ENCODE measurements at places on chromosomes 2 and 18.
A peak's percentile ranks its signal among the peaks of the same experiment; 100 is the strongest.

DNA sequence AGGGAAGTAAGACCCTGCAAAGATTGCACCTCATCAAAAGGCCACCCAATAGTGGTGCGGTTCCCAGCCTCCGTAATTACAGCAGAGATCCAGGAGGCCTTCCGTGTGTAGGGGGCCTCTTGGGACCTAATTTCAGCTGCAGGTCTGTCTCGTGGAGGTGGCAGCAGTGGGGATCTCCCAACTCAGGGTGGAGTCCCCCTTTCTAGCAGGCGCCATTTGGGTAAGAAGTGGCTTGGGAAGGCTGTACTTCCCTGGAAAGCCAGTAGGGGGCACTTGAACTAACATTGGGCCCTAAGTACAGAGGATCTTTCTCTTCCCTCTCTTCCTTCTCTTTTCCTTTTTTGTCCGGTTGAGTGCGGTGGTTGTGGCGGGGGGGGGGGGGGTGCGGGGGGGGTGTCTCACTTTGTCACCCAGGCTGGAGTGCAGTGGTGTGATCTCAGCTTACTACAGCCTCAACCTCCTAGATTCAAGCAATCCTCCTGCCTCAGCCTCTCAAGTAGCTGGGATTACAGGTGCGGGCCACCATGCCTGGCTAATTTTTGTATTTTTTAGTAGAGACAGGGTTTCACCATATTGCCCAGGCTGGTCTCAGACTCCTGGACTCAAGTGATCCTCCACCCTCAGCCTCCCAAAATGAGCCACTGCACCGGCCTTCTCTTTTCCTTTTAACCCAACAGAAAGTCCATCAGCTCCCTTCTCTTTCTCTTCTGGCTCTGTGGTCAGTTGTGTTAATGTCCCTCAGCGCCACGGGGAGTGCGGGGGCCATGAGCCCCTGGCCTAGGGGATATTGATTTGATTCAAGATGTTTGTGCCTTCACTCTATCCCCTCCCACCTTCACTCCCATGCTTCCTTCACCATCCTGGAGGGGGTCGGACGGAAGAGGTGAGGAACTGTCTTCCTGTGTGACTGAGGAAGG lies 32.0 kb downstream of the CENPO start:
- peak; percentile 31 for DNase-seq

DNA sequence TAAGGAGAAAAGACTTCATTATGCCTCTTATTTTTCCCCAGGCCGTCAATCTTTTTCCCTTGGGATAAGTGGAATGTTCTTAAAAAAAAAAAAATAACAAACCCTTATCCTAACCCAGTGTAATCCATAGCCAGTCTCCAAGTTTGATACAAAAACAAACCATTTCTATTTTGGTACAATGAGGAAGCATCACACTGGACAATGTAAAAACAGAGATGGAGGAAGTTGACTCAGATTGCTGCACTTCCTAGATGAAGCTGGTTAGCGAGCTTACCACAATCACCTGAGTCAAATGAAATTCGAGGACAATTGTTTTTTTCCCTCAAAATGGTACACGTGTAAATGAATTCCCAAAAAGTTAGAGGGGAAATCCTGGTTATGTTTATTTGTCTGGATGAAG lies 259.7 kb downstream of the TCF4 start:
- no peak for DNase-seq

GRCh38 chr2:10935953-10936942 lies 24.5 kb downstream of the KCNF1 start:
- peak; percentile 62 for DNase-seq

- no peak for DNase-seq
These were observed 306.2 kb upstream of the KCNJ3 start for GRCh38 chr2:154392256-154392655.
